GM12891 (cell line): ENCODE measurements at places on chromosomes 6 and 20.

DNA sequence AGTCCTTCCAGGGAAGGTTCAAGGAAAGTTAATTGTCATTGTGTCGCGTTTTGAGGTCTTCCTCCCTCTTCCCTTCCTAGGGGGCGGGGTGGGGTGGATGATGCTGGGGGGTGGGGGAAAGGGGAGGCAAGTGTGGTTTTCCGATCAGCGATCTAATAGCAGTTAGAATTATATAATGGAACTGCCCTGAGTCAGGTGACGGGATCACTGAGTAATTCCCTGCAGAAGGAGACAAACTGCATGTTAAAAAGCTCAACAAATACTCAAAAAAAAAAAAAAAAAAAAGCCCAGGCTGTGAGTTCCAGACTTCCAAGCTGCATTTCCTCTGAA, 240.4 kb downstream of the PHACTR1 start:
- no peak for DNase-seq

GRCh38 chr6:168387911-168388310, 53.1 kb upstream of the SMOC2 start:
- no peak for DNase-seq

DNA sequence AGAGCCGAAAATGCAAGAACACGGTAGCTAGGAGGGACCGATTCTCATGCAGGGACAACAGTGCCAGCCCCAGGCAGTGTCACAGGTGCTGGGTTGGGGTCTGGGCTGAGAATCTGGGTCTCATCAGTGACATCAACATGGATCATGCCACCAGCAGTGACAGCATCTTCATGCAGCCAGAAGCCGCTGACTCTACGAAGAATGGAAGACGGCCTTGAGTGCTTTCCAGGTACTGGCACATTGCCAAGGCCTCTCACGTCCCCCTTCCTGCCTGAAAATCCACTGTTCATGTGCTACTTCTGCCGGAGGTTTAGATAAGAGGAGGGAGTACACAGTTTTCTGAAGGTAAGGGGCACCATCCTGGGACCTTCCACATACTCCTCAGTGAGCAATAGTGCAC, 141.1 kb upstream of the FOXQ1 start:
- DNase-seq = no peak

GRCh38 chr6:111779031-111779430, 94.2 kb downstream of the FYN start:
- no peak for DNase-seq

DNA sequence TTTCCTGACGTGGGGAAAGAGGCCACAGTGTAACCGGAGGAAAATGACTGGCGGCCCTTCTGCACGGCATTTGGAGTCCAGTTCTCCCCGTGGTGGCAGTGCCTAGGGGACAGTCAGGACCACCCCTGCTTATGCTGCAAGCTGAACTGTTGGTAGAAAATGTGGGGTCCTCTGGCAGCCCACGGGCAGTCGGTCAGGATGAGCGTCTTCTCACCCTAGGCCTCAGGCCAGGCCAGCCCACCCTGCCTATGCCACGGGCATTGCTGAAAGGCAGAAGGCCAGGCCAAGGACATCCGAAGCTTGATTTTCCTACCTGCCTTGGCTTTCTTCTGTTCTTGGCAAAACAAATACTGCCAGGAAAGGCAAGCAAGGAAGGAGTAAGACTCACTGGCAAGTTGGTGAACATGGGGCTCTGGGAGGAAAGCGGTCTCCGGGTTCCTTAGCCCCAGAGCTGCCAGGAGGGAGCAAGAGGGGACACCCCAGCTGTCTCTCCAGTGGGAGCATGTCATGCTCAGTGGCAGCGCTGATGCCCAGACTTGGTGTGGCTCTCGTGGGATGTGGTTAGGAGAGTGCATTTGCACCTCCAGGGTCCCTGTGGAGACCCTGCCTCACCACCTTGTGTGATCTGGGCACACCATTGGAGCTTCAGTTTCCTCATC, 311.6 kb downstream of the QKI start:
- no peak for DNase-seq

- DNase-seq = no peak
Measured at GRCh38 chr6:47924001-47924400, 142.2 kb downstream of the OPN5 start.

DNA sequence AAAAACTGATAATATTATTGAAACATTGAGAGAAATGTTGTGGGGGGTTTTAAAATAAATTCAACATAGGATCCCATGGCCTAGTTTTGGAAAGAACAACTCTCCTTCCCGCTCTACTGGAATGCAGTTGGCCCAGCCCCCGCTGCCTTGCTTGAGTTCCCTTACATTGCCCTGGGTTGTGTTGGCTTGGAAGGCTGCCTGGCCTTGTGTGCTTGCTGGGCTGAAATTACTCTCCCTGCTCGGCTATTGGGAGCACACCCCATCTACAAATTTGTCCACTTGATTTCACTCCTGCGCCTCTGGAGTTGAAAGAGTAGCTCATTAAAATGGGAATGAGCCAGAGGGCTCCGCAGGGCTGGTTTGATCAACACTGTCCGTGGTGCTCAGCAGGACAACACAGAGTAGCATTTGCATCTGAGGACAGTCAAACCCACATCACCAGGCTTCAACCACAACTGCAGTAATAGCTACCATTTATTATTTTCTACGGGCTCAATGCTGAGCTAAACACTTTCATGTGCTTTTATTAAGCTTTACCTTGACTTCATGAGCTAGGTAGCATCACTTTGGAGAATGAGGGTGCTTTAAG, 35.2 kb downstream of the DOK5 start:
- DNase-seq = no peak

DNA sequence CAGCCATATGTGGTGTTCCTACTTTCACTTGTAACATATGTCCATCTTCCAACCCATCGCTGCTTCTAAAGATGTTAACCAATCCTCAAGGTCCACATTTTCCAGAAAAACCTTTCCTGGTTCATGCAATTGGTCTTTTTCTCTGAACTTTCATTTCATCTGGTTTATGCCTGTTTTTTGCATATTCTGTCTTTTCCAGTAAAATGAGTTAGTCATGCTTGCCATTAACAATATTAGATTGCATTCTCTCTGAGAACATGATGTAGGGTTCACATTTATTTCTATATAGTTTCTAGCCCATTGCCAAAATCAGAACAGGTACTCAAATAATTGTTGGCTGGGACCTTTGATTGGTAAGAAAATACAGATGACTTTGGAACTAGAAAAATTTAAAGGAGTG, 36.7 kb downstream of the HIVEP2 start:
- no peak for DNase-seq

DNA sequence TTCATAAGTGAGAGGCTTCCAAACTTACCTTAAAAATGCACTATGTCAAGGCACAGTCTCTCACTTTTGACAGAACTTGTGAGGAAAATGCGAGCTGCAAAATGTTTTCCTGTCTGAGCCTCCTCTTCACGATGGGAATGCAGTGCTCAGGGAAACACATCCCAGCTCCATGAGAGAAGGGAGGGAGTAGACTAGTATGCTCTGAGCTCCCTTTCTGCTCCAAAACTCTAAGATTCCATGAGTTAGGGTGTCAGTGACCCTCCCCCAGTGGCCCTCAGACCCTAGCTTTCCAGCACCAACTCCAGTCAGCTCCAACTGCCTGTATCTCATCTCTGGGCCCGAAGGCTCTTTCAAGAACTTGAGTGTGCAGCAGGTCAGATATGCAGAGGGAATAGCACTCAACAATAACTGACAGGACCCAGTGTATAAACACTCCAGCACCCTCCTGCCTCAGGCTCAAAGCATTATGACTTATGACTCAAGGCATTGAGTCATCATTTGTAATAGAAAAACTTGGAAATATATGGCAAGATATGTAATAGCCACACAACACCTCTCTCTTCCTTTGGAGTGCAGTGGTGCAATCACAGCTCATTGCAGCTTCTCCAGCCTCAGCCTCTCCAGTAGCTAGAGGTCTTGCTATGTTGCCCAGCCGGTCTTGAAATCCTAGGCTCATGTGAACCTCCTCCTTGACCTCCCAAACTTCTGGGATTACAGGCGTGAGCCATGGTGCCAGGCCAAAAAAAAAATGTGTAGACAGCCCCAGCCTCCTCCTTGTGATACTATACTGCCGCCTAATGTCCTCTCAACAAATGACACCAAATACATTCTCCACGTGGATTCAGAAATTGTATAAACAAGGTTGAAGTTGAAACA, 16.7 kb upstream of the ENTPD6 start:
- no peak for DNase-seq

DNA sequence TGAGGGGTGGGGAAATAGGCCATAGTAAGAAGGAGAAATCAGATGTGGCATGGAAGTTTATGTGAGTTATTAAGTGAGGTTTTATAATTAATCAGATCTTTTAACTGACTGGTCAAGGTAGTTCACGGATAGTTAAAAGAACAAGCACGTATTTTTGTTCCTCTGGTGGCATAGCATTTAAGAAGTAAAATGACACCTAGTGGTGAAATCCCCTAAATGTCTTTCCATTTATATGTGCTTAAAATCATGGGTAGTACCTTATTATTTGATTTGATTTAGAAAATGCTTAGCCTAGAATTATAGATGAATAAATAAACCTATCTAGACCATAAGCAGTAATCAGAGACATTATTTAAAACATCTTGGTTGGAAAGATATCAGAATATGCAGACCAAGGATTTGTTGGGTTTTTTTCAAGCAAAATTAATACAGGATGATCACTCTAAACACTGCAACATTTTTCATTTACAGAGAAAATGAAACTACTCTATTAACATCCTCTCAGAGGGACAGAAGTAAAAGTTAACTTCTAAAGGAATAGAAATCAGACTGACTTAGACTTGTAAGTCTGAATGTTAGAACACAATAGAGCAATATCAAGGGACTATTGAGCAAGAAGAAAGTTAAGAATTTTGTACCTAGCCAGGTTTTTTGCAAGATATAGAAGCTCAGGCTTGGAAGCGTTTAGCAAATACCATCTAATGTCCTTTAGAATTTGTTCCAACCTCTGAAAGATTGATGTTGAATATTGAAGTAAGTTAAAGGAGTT, 81.1 kb downstream of the STXBP5 start:
- DNase-seq = peak; percentile 3

- no peak for DNase-seq
Measured at GRCh38 chr20:37421988-37422387, 76.0 kb downstream of the SRC start.

DNA sequence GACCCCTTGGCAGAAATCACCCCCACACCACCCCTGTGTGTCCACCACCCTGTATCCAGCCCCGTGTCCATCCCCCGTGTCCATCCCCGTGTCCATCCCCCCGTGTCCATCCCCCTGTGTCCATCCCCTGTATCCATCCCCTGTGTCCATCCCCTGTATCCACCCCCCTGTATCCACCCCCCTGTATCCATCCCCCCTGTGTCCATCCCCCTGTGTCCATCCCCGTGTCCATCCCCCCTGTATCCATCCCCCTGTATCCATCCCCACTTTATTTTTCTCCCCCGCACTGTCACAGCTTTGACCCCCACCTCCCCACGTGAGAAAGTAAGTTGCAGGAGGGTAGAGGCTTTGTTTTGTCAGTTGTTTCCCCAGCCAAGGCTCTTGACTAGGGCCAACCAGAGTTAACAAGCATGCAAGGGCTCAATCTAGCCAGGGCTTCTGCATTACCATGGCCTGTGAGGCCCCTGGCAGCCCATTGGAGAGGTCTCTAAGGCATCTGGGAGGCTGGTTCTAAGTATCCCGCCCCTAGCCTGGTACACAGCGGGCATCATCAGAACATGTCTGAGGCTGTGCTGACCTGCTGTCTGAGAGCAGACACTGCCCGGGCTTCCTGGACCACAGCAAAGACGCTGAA, 18.1 kb upstream of the SIRPA start:
- DNase-seq = peak; percentile 95

DNA sequence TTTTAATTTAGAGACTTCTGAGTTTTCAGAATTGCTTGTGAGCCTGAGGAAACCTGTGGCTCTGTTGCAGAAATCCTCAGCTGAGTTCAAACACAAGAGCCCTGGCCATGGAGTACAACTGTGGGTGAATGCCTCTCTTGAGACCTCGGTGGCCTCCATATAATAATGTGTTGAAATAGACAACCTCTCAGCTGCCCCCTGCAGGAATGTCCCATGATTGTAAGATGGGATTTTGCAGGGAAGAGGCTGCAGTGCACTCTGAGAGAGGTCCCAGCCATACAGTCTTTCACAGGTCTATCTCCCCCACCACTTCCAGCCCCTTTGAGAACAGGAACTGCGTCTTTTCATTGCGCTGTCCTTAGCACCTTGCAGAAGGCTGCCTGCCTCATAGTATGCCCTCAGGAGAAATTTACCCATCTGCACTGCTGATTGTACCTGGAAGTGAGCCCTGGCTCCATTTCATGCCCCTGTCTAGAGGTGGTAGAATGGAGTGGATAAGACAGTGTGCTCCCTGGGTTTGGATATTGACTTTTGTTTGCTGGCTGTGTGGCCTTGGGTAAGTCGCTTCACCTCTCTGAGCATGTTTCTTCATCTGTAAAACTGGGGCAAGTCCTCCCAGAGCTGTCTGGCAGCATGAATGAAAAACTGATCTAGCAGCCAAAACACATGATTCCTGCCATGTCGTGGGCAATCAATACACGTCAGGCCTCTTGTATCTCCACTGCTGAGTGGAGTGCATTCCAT, 16.8 kb upstream of the CDH22 start:
- DNase-seq = no peak

DNA sequence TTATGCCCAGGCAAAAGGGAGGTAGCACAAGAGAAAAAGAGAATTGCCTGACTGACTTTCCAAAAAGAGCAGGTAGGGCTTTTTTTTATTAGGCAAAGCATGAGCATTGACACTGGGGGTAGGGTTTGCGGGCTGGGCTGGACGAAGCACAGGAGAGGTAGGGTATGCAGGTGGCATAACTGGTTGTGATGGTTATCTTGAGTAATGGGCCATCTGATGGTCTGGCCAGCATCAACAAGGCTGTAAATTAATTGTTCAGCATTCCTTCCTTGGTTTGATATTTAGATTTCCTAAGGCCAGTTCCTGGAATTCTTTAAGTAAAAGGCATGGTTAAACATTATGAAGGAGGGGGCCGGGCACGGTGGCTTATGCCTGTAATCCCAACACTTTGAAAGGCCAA, 13.9 kb upstream of the BFSP1 start:
- DNase-seq = no peak

DNA sequence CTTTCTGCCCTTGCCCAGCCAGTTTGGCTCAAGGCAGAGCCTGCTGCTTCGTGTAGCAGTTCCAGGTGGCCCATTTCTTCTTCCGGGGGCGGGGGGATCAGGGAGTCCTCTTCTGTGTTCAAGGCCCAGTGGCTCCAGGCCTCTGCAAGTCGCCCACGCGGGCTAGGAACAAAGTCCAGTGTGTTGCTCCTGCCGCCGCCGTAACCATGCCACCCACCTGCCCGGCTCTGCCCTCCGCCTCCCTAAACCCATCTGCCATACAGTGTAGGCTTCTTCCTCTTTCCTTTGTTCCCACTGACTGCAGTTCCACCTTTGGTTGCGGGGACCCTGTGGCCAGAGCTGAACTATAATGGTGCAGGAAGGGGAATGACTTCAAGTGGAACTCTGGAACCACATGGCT, 43.9 kb upstream of the SRF start:
- no peak for DNase-seq

GRCh38 chr20:61507778-61508177, 255.7 kb downstream of the CDH4 start:
- DNase-seq = no peak
